ENCODE measurements at places on chromosomes 4 and X.

GRCh38 chr4:155972098-155972497 is 18.4 kb upstream of the CTSO start:
- no peak for DNase-seq

DNA sequence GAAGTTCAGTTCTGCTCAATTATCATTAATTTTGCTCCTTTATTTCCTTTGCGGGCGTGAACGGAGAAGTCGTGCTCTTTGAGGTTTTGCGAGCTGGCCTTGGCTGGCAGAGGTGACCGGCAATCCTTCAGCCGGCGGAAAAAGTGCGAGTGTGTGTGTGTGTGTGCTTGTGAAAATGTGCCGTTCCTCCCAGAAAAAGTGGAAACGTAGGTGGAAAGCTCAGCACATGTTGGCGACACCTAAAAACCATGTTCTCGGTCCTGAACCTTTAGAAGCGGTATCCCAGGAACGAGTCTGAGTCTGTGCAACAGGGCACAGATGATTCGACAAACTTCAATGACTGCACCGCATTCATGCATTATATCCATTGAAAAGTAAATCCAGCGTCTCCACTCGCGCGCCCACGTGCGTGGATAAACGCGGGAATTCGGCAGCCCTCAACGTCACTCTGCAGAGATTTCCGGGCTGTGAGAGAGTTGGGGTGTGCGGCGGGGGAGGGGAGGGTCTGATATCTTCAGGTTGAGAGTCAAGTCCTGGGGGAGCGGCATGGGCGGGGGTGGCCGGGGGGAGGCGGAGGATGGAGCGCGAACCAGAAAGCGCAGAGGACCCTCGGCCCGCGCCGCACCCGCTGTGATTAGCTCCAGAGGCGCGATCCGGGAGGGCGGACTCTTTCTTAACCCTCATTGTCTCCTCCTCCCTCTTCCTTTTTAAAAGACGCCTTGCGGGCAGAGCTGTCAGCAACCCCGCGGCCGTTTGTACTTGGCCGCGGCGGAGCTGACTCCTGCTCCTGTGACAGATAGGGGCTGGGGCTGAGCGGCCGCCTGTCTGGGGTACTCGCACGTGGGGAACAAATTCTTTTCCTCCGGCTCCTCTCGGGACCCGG is at the start of gene SHISA3:
SHISA3 (plus strand) TSS at position 737 of the 883 bp plus-strand sequence. CDS start 569 bp downstream, outside the sequence.
- no peak for DNase-seq

- DNase-seq, result no peak
Measured at GRCh38 chr4:53059256-53059655, 197.1 kb downstream of the RASL11B start.

GRCh38 chr4:45345558-45345957 is 619.2 kb upstream of the GNPDA2 start:
- DNase-seq, result no peak

GRCh38 chr4:85228264-85228663 is 246.7 kb upstream of the ARHGAP24 start:
- DNase-seq, result no peak

DNA sequence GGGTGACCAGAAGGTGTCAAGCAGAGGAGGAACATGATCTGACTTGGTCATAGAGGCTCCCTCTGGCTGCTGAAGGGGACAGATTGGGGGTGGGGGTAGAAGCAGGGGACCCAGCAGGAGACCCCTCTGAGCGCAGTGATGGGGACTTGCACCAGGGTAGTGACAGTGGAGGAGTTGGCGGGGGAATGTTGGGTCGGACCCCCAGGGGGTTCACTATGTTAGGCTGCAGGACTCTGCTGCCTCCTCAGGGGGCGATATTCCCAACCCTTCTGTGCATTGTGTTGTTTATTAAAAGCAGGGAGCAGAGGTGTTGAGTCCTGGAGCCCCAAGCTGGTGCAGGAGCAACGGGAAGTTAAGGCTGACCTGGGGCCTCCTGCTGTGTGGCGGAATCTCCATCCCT is 8.8 kb downstream of the WDR13 start:
- DNase-seq, result no peak

- DNase-seq, result no peak
Measured at GRCh38 chr4:48913346-48913745, 6.8 kb upstream of the OCIAD2 start.

DNA sequence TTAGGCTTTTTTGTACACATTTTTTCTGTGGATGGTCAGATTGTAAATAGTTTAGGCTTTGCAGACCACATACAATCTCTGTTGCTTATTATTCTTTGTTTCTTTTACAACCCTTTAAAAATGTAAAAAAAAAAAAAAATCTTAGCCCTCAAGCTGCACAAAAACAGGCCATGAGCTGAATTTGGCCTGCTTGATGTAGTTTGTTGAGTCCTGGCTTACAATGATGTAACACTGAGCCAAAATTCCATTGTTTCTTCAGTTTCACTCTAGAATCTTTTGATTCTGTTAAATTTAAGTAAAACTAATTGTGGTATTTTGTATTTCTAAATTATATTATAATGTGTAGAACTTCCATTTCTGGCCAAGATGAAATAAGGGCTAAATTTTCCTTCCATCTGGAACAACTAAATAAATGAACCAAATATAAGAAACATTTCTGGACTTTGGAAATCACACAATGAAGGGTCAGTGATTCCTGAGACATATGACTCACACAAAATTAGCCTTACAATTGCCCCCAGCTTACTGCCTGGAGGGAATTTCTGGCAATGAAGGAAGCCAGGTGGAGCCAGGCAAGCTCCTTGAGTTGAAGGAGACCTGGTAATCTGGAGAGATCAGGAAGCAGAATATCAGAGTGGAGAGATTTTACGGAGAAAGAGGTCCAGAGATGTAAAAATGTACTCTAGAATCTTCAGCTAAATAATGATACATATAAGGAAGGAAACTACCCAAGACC is 29.8 kb downstream of the IQCM start:
- no peak for DNase-seq

DNA sequence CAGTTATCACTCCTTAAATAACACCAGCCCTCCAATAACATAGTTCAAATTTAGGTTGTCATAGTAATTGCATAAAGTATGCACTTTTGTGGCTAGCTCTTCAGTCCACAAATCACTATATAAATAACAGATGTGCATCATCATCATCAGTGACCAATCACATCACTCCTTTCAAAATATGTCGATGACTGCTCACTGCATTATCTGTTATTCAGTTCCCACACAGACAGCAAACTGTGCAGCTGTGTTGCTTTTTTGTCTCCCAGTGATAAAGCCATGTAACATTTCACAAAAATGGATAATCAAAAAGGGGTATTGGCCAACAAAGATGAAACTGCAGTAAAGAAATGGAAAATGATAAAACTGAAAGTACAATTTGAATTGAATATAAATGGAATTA is 205.4 kb downstream of the DCLK2 start:
- DNase-seq, result no peak

DNA sequence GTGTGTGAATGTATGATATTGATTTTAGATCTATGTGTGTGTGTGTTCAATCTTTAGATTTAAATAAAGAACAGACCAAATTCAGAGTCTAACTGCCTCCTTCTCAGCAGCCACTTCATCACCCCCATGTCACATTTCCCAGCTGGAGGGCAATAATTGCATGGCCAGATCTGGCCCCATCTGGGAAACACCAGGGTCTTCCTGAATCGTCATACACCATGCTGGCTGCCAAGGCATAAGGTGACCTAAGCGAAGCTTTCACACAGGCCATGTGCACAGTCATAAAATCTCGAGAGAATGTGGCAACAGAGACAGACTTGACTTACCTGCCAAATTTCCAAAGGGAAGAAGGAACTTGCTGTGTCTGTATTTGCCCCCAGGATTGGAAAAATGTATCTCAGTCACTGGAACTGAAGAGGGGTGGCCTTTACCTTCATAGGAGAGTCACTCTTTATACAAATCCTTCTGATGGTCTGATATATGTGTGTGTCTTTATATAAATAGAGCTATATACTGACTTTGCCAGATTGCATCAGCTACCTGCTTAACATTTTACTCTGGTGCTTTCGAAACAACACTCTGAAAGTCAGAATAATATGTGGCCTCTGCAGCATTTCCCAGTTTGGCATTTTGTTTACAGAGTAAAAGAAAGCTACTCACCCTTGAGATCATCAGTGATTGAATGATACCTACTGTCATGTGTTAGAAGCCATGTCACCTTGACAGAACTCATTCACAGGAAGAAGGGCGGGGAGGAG is at the start of gene PLAC1:
PLAC1 (minus strand) TSS at position 470 of the 758 bp plus-strand sequence. CDS start 91,789 bp downstream, outside the sequence.
- DNase-seq, result no peak

GRCh38 chrX:20285511-20285910 is 18.8 kb upstream of the RPS6KA3 start:
- no peak for DNase-seq
